ENCODE measurements at places on chromosomes 4 and X. TPM values are rescaled to one million over a fixed set of nuclear protein-coding genes. Genes with fewer than 3 reads are reported as not detected.

PNCK gene
- total RNA-seq = 1.00 TPM

GAGE12E gene
- not detected for total RNA-seq

GRCh38 chrX:10722851-10723250 lies 102.5 kb upstream of the MID1 start:
- ATAC-seq = peak; percentile 63

DNA sequence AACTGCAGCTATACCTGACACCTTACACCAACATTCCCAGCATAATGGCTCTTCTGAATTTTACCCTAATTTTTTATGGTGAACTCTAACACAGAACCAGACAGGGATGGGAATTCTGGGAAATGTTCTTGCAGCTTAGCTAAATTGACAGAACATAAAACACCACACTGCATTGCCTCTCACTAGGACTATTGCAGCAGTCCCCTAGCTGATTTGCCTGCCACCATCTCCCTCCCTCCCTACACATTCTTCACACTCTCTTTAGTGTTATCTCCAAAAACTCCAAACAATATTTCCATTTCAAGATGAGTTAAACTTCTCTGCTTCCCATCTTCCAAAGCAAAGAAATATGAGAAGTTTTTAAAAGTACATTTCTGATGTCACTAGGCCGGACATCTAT lies 733.9 kb upstream of the INTU start:
- ATAC-seq = no peak

All from esophagus mucosa (tissue), 1 donor.